ENCODE measurements at places on chromosomes 13 and 19. TPM values are rescaled to one million over a fixed set of nuclear protein-coding genes. Genes with fewer than 3 reads are reported as not detected.

The ZNF324B gene
- 5.1 TPM for total RNA-seq

The S1PR4 gene
- total RNA-seq: not detected

The GJB2 gene
- total RNA-seq: not detected

The TEAD2 gene
- total RNA-seq: 23.1 TPM

The SLC10A2 gene
- total RNA-seq: not detected

The ZC3H4 gene
- 42.1 TPM for total RNA-seq

The CD209 gene
- total RNA-seq: not detected

The CYP4F12 gene
- total RNA-seq: not detected

The CYP4F22 gene
- not detected for total RNA-seq

The OR10H1 gene
- total RNA-seq: not detected

The DENND1C gene
- total RNA-seq: not detected

The ZNF420 gene
- total RNA-seq: 5.7 TPM

The LILRB3 gene
- not detected for total RNA-seq

The LYPD5 gene
- total RNA-seq: not detected

The RAB3D gene
- total RNA-seq: 10.1 TPM

The CCDC9 gene
- total RNA-seq: 26.8 TPM

The VSTM1 gene
- not detected for total RNA-seq

The KLK4 gene
- total RNA-seq: not detected

The ZNF563 gene
- 2.1 TPM for total RNA-seq

The SLC7A1 gene
- 146 TPM for total RNA-seq

The EDNRB gene
- not detected for total RNA-seq

The ZNF723 gene
- not detected for total RNA-seq

The C13orf46 gene
- total RNA-seq: 1.5 TPM

The SHD gene
- total RNA-seq: not detected

The ZSCAN1 gene
- not detected for total RNA-seq

The ONECUT3 gene
- total RNA-seq: not detected

The ERICH6B gene
- total RNA-seq: not detected

The CEACAM8 gene
- total RNA-seq: not detected

The CEACAM16 gene
- total RNA-seq: not detected

The PODNL1 gene
- 11.5 TPM for total RNA-seq

The KRI1 gene
- total RNA-seq: 18.3 TPM

The MTMR6 gene
- total RNA-seq: 28.5 TPM

The EBI3 gene
- total RNA-seq: 0.27 TPM

The CGB3 gene
- not detected for total RNA-seq

The NMRK2 gene
- not detected for total RNA-seq

The PCDH9 gene
- 5.2 TPM for total RNA-seq

The CRTC1 gene
- total RNA-seq: 12.1 TPM

The CLEC4M gene
- not detected for total RNA-seq

The CYP4F3 gene
- total RNA-seq: not detected

The CABP5 gene
- not detected for total RNA-seq

The ZNF224 gene
- total RNA-seq: 10.1 TPM

The PGLYRP1 gene
- not detected for total RNA-seq

The ZNF763 gene
- 1.1 TPM for total RNA-seq

The RAD23A gene
- 110 TPM for total RNA-seq
